Thoracic aorta (tissue), 2 donors: ENCODE measurements at places on chromosomes 7 and 10.

DNA sequence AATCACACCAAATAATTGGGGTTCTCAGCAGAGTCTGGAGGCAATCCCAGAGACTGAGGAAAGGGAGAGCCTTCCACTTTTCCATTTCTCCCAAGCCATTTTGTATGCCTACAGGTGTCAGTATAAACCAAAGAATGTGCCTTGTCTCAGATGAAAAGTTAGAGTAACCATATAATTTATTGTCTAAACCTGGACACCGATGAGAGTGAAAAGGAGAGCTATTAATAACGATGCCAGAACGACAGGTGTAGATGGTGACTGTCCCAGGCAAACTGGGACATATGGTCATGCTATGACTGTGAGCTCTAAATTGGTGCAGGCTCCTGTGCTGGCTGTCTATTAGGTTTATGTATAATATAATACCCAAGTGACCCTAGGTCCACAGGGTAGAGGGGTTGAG is 219.6 kb downstream of the ARHGAP12 start:
- no peak for DNase-seq

- no peak for DNase-seq
Observed at GRCh38 chr10:115866691-115867090, 406.3 kb downstream of the GFRA1 start.

GRCh38 chr7:107867858-107868466 is 23.0 kb upstream of the DLD start:
- no peak for DNase-seq

- no peak for DNase-seq
Observed at GRCh38 chr10:85402541-85402940, 964.1 kb downstream of the GRID1 start.

GRCh38 chr10:68989317-68989990 is 851 bp downstream of the KIFBP start:
- no peak for DNase-seq

DNA sequence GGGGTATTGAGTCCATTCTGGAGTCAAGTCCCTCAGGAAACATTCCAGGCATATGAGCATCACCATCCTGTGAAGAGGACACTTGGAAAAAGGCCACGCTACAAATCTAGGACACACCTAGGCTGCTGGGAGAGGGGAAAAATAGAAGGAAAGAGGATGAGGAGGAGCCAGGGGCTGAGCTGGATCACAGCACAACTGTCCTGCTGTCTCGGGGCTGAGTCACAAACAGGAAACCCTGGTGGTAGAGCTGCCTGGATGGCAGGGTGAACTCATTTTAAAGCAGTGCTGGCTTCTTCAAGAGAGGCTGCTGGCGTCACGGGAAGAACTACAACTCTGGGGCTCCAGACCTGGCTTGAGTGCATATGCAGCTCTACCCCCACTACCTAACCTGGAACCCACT is 151.5 kb downstream of the RNF216 start:
- DNase-seq = no peak

- no peak for DNase-seq
Observed at GRCh38 chr10:75532253-75532924, 101.0 kb downstream of the LRMDA start.

GRCh38 chr10:84392181-84392580 is 63.8 kb downstream of the CCSER2 start:
- no peak for DNase-seq

- no peak for DNase-seq
Observed at GRCh38 chr10:48468130-48468790, 136.6 kb downstream of the ARHGAP22 start.

GRCh38 chr7:86904949-86905834 is 154.3 kb downstream of the ELAPOR2 start:
- DNase-seq = no peak

GRCh38 chr7:30223896-30224295 is 60.5 kb upstream of the ZNRF2 start:
- DNase-seq = no peak

DNA sequence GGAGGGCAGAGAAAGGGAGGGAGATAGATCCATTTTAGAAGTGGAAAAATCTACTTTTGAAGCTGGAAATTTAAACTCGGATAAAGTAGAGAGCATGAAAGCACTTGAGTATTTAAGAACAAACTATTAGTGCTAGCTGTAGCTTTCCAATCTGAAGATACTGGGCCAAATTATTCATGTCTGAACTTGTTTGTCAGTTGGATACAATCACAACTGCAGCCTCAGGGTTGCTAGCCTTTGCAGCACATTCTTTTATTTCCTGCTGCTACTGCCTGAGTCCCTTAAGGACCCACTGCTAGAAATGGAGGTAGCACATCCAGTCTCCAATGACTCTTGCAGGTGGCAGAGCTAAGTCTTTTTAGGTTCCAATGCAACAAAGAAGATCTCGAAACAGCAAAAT is 8.3 kb upstream of the SLC25A13 start:
- DNase-seq = no peak

DNA sequence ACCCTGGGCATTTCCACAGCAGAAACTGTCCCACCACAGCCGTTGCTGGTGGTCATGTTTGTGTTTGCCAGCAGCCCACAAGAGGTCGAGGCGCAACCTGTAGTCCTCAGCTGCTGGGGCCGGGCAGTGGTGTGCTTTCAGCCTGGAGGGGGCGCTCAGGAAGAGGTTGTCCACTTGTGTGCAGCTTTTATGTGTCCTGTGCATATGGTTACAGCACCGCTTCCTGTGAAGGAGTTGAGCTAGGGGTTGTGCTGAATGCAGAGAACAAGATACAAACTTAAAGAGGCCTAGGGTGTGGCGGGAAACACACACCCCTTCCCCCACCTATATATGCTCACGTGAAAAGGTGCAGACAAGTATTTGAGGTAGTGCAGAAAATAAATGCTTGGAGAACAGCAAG is 29.5 kb upstream of the PFKFB3 start:
- DNase-seq = no peak

GRCh38 chr7:29610086-29610485 is 46.5 kb downstream of the PRR15 start:
- no peak for DNase-seq

DNA sequence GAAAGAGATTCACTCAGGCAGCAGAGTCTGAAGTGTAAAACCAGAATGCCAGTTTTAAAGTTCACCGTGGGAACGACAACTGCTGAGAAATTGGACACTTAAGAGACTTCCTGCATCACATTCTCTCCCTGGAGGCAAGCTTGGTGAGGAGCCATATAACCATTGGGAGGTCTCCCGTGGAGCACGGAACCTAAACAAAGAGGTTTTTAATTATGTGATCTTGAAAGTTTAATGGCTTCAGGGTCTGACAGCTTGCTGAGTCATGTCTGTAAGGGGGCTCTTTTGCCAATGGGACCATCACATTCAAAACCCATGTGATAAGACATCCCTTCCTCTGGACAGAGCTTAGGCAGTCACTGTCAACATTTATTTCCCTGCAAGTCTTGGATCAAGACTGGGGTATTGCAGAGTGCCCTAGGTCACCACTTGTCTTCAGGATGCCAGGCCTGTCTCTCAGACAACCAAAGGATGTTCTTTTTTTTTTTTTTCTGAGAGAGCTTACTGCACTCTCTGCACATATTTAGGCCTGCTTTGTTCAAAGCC is 674.4 kb downstream of the TYW1 start:
- no peak for DNase-seq

GRCh38 chr7:18357691-18358090 is 137.9 kb upstream of the HDAC9 start:
- DNase-seq = no peak

DNA sequence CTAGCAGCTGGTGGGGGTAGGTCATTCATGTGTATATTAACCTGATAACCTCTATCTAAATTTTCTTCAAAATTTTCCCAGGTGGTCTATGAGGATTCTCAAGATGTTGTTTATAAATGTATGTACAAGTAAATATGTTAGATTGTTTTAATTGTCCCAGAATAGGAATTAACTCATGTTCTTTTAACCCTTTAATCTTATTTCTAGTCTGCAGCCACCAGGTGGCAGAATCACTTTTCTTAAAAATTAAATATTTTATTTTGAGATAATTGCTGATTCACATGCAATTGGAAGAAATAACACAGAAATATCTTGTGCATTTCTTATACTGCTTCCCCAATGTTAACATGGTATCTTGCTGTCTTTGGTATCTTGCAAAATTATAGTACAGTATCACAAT is 589.5 kb downstream of the ARL4A start:
- DNase-seq = no peak

DNA sequence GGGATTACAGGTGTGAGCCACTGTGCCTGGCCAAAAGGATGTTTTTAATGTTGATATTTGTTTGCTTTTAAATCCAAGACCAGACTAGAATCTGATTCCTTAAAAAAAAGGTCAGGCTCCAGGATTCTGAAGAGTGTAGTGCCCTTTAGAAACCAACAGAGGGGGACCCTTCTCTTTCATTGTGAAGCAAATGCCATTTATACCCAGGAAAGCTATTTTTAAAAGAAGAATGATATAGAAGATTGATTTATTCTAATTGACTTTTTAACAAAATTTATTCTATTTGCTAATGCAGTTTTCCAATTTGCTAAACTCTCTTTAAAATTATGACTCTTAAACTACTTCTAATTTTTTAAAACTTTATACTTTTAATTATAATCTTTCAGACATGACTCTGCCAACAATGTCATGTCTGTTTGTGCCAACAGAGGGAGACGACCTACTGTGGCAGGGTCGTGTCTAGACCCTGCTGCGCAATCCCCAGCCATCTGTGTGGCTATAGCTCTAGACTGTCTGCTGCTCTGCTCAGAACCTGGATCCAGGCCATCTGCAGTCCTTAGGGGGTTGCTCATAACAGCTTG is 201.0 kb upstream of the IMMP2L start:
- DNase-seq = no peak

- peak; percentile 39 for DNase-seq
Observed at GRCh38 chr7:94374721-94375566, 19.8 kb upstream of the COL1A2 start.
